Fibroblast of the aortic adventitia (primary cell): ENCODE measurements at places on chromosomes 6 and 20.

- DNase-seq = no peak
Observed at GRCh38 chr6:85662251-85662650, 19.6 kb upstream of the SYNCRIP start.

DNA sequence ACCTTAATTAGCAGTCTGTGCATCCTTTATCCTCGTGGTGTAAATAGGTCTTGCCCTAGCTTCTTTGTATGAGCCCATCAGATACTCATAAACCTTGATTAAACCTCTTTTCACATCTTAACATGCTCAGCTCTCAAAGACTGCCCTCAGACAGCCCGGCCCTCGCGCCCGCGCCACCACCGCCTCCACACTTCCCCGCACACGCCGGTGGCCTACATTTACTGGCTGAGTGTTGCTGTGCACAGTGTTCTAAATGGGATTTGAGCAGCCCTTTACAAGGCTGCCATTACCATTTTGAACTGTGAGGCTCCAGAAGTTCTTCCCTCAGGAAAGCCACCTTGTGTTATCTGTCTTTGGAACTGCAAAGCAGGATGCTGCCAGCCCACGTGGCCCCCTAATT is 63.0 kb upstream of the INSM1 start:
- no peak for DNase-seq

DNA sequence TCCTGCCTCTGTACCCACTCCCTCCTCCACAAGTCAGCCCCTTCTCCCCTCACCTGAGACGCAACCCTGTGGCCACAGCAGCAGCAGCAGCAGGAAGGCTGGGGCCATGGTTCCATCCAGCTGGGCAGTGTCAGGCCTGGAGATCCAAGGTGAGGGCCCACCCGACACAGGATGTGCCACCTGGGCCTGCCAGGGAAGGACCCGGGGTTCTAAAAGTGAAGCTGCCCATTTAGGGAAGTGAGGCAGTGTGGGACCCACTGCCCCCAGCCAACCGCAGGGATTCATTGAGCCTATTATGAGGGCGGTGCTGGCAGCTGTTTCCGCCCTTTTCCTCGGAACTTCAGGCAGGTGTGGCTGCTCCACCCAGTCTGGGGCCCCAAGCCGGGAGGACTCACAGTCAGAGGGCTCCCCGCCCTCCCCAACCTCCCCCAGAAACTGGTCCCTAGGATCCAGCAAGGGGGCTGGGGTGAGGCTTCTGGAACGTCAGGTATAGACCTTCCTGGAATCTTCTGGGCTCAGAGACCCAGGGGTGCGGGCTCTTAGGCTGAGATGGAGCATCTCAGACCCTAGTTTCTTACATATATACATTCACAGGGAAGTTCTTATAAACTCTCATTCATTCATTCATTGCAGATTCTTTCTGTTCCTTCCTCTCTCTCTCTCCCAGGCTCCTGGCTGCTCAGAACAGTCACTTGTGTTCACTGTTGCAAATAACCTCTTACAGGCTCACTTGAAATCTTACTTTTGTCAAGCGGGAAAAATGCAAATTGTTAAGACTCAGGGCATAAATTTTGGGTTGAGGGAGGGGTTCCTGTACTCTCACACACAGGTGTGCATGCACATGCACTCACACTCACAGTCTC is at the start of gene TREML2:
Gene TREML2, minus strand, starts transcription at position 249 of the 863 bp plus-strand sequence. Its CDS starts 141 bp downstream, at position 108.
- no peak for DNase-seq

DNA sequence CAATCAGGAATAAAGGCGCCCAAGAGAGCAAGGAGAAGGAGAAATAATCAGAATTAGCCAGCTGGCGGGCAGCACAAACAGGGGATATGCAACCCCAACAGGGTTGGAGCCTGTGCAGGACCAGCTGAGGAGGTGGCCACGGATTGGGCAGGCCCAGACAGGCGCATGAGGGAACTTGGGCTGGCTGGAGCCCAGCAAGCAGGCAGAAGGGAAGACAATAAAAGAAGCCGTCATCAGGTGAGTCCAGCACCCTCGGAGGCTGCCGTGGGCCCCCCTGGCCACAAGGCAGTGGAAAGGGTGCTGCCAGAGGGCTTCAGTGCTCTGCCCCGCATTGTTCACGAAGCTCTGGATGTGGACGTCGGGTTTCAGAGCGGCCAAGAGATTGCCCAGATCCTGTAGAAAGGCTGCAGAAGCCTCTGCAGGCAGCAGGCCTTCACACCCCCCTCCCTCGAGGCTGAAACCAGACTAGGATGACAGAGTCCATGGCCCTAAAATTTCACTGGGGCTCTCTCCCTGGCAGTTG is 28.4 kb upstream of the MAFB start:
- DNase-seq = no peak

- peak; percentile 96 for DNase-seq
Observed at GRCh38 chr6:107957909-107958688, at the start of gene SEC63. SEC63 (minus strand) TSS chr6:107958208; CDS start chr6:107958009, 199 bp downstream.
